ENCODE measurements at places on chromosomes 12 and 14.

GRCh38 chr12:118034429-118035189, 18.1 kb downstream of the RFC5 start:
- no peak for DNase-seq

DNA sequence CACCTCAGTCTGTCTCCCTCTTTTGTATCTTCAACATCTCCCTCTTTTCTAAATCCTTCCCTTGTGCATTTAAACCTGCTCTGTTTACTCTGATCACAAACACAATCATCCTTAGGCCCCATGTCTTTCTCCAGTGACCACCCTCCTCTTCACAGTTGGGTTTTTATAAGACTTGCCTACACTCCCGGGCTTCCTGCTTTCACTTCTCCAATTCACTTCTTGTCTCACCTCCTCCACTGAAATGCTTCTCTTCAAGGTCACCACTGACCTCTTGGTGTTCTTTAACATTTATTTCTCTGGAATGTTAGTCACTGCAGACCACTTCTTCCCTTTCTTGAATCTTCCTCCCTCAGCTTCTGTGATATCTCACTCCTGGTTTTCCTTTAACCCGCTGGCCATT, 8.7 kb upstream of the SMCO2 start:
- no peak for DNase-seq

GRCh38 chr12:59186451-59186850, 266.1 kb upstream of the LRIG3 start:
- no peak for DNase-seq

GRCh38 chr14:50407111-50407812, 10.6 kb upstream of the CDKL1 start:
- no peak for DNase-seq

DNA sequence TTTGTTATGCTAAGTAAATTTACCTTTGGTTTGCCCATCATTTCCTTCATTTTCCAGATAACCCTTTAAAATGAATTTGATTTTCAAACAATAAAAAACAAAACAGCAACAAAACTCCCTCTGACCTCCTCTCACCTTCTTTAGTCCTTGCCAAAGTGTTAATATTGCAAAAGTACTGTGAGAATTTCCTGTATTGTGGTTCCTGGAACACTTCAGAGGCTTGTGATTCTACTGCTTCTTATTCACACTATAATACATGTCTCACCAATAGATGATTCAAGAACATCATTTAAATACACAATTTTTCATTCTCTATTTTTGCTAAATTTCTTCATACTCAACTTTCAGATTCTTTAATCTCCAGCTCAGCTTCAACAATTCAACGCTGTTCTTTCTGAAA, at the start of gene KLRD1:
TSS of gene KLRD1 (plus strand) at position 241 of the 400 bp plus-strand sequence. CDS start 208 bp downstream, outside the sequence.
- DNase-seq: no peak

- no peak for DNase-seq
Measured at GRCh38 chr12:42643881-42644579, 54.5 kb upstream of the PRICKLE1 start.

DNA sequence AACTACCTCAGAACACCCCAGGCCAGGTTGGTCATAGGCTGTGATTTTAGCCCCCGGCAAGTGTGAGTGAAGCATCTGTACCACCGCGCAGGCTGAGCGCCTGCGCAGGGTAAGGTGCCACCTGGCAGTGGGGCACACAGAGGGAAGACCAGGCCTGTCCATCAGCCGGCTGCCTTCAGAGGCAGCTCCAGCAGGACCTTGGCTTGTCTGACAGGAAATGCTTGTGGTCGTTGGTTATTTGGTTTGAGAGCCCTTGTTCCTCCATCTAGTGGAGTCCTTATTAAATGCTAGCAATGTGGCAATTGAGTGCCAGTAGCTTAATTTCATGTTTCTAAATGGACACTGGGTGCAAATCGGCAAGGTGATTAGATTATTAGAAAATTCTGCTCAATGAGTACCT, 27.5 kb downstream of the SLC25A29 start:
- DNase-seq: no peak

DNA sequence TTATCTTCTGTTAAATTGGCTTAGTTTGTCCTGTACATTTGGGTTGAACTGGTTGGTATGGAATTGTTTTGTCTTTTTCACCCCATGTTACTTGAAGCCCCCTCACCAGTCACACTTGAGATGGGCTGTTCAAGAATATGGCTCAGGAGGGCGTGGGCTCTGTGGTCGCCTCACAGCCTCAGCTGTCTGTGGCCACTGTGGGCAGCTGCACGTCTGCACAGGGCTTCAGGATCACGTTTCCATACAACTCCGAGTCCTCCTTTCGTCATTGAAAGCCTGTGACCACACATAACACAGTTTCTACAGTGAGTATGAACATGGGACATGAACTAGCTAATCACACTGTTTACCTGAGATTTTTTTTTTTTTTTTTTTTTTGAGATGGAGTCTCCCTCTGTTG, 81.3 kb downstream of the MOK start:
- DNase-seq: no peak

GRCh38 chr14:96576937-96577336, 74.8 kb downstream of the PAPOLA start:
- DNase-seq: no peak

- DNase-seq: no peak
Measured at GRCh38 chr14:57725399-57726077, 140.4 kb downstream of the SLC35F4 start.
